Upper lobe of right lung (tissue), 1 donor: ENCODE measurements at places on chromosomes 1 and 21.
A peak's percentile ranks its signal among the peaks of the same experiment; 100 is the strongest.

GRCh38 chr1:243251539-243251938 is 3.5 kb downstream of the CEP170 start:
- H3K36me3 ChIP-seq: no peaks in the 10 kb centered on the region
- no peak overlapping the region for H3K4me3 ChIP-seq
- no peak overlapping the region for H3K27ac ChIP-seq
- no peaks in the 10 kb centered on the region for H3K27me3 ChIP-seq

GRCh38 chr1:201941420-201942128 is 4.8 kb downstream of the LMOD1 start:
- H3K36me3 ChIP-seq: no peaks in the 10 kb centered on the region
- peaks cover 10% of the 10 kb centered on the region for H3K27me3 ChIP-seq
- no peak overlapping the region for H3K27ac ChIP-seq
- H3K4me1 ChIP-seq: no peaks in the 10 kb centered on the region
- peak overlapping the region; percentile 23 for H3K4me3 ChIP-seq

DNA sequence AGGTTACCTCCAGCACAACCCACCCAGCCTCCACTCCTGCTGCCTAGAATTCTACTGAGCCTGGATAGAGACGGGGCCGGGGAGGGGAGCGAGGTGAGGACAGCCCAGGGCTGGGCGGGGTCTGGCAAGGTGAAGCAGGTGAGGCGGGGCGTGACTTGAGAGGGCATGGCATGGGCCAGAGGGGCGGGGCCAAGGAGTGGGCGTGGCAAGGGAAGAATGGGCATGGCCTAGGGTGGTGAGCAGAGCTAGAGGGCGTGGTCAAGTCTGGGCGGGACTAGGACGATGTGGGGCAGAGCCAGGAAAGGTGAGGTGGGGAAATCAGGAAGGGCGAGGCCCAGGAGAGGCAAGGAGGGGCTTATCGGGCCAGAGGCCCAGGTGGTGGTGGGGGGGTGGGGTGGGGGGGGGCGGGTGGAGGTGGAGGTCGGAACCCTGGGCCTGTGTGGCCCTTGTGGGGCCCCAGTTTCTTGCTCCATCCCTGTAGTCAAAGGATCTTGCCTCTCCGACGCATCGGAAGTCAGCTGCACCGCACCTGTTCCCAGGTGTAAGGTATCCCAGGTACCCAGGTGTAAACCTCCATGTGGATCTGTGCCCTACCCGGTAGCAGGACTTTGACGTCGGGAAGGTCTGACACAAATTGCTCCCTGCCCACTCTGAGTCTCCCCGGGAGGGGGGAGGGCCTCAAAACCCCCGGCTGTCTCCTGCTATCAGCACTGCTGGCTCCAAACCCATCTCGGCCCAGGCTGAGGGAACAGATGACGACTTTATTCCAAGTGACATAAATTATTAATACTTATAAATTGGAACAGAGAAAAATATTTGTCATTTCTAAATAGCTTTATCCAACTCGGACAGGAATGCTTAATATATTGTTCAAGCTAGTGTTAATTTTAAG is 32.9 kb upstream of the UTS2 start:
- peak; percentile 95 for DNase-seq
- no peaks in the 10 kb centered on the region for H3K27me3 ChIP-seq
- no peaks in the 10 kb centered on the region for H3K4me1 ChIP-seq

DNA sequence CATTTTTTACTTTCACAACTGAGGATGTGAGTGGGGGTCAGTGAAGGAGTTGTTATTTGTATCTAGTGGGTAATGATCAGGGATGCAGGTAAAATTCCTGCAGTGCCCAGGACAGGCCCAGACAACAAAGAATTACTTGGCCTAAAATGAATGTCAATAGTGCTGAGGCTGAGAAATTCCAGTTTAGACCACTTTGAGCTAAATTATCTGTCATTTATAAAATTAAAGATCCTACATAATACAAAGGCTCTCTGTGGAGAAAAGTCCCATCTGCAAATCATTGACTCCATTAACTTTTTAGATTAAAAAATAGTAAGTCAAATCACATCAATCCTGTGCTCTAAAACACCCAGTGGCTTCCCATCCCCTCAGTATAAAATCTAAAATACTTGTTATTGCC is 130.7 kb upstream of the COL11A1 start:
- H3K27me3 ChIP-seq: no peaks in the 10 kb centered on the region
- H3K4me3 ChIP-seq: no peak overlapping the region
- H3K27ac ChIP-seq: no peak overlapping the region
- no peak for DNase-seq
- H3K36me3 ChIP-seq: no peaks in the 10 kb centered on the region
- no peaks in the 10 kb centered on the region for H3K4me1 ChIP-seq

DNA sequence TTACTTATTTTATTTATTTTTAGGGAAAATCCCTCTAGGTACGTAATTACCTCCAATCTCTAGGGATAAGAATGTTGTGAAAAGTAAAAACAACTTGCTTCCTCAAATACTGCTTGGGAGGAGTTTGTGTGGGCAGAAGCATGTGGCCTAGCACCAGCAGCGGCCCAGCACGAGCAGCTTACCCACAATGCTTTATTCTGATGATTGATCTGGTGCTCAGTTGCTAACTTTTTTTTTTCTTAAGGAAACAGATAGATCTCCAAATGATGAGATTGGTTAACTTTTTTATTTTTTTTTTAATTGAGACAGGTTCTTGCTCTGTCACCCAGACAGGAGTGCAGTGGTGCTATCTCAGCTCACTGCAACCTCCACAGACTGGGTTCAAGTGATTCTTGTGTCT is 4.2 kb downstream of the CLIC6 start:
- peaks cover 38% of the 10 kb centered on the region for H3K27me3 ChIP-seq
- H3K4me3 ChIP-seq: no peak overlapping the region
- H3K36me3 ChIP-seq: no peaks in the 10 kb centered on the region
- no peak for DNase-seq

DNA sequence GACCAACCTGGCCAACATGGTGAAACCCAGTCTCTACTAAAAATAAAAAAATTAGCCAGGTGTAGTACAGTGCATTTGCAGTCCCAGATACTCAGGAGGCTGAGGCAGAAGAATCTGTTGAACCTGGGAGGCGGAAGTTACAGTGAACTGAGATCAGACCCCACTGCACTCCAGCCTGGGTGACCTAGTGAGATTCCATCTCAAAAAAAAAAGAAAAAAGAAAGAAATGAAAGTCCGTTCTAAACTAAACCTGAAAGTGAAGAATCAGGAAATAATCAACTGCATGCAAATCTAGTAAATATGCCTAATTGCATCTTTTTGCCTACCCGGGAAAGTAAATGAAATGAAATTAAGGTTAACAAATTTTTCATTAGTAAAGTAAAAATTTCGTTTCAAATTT is 99.6 kb downstream of the ZZZ3 start:
- no peak for DNase-seq
- H3K27ac ChIP-seq: no peak overlapping the region
- H3K4me1 ChIP-seq: no peaks in the 10 kb centered on the region
- H3K36me3 ChIP-seq: peaks cover 43% of the 10 kb centered on the region

- DNase-seq: no peak
- H3K36me3 ChIP-seq: no peaks in the 10 kb centered on the region
- H3K4me1 ChIP-seq: peaks cover 8% of the 10 kb centered on the region
- no peak overlapping the region for H3K4me3 ChIP-seq
These were observed 67.6 kb downstream of the DPYD start for GRCh38 chr1:97853221-97853620.

DNA sequence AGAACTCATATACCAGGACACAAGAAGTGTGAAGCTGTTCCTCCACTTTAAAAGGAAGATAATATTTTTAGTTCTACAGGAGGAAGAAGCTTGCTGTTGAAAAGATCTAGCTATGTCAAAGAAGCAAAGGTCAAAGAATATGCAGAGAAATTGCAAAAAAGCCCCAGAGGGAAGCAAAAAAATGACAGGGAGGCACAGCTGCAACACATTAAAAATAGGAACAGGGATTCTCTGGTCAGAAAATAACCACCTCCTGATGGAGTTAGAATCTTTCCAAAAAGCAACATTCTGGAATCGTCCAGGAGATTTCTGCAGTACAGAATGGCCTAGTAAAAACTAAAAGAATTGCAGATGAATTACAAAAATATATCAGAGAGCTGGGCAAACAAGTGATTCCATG is 238.9 kb upstream of the PRMT6 start:
- no peaks in the 10 kb centered on the region for H3K36me3 ChIP-seq
- no peaks in the 10 kb centered on the region for H3K4me1 ChIP-seq
- DNase-seq: no peak
- H3K4me3 ChIP-seq: no peak overlapping the region
